ENCODE measurements at places on chromosomes 13 and 19. TPM values are rescaled to one million over a fixed set of nuclear protein-coding genes. Genes with fewer than 3 reads are reported as not detected.

Gene UBE2L5
- total RNA-seq = not detected

Gene PROZ
- total RNA-seq = not detected

Gene C19orf53
- 89.8 TPM for total RNA-seq

Gene RDH8
- total RNA-seq = not detected

Gene ZNF493
- total RNA-seq = 26.1 TPM

- DNase-seq = no peak
Measured at GRCh38 chr19:40507892-40508291, 41.1 kb downstream of the SPTBN4 start.

DNA sequence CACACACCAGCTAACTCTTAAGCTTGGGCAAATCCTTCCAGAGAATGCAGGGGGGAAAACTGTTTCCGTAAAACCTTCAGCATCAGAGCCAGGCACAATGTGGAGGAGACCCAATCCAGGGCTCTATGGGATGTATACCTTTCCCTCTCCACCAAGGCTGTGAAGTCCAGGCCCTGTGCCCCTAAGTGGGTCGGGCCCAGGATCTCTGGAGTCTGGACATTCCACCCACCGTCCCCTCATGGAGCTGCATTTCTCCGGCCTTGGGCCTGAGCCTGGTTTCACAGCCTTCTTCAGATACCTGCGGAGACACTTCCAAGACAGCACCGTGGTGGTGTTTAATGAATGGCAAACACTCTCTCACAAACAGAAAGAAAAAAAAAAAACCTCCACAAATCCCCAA is 186.2 kb downstream of the URI1 start:
- DNase-seq = no peak

DNA sequence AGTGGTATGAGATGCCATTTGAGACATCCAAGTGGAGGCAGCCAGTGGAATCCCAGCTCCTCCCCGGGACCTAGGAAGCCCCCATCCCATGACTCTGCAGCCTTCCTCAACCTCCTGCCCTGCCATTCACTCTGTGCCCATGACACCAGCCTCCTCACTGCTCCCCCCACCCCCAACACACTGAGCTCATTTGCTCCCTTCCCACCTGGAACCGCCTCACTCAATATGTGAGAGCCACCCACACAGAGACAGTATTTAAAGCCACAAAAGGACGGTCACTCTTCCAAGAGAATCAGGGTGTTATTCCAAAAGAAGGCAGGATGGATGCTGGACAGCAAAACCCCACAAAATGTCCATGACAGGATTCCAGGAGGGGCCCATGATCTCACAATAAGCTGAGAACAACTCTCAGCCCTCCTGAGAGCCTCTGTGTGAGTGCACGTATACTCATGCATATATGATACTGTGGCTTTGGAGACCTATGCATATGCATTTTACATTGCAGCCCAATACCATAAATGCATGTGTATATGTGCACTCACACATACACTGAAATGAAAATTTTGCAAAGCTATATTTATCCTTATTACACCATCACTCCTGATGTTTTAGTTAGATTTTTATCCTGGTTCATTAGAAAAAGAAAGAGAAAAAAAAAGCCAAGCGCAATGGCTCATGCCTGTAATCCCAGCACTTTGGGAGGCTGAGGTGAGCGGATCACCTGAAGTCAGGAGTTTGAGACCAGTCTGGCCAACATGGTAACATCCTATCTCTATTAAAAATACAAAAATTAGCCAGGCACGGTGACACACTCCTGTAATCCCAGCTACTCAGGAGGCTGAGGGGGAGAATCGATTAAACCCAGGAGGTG is 10.8 kb upstream of the RANBP3 start:
- no peak for DNase-seq

Gene PRTN3
- not detected for total RNA-seq

DNA sequence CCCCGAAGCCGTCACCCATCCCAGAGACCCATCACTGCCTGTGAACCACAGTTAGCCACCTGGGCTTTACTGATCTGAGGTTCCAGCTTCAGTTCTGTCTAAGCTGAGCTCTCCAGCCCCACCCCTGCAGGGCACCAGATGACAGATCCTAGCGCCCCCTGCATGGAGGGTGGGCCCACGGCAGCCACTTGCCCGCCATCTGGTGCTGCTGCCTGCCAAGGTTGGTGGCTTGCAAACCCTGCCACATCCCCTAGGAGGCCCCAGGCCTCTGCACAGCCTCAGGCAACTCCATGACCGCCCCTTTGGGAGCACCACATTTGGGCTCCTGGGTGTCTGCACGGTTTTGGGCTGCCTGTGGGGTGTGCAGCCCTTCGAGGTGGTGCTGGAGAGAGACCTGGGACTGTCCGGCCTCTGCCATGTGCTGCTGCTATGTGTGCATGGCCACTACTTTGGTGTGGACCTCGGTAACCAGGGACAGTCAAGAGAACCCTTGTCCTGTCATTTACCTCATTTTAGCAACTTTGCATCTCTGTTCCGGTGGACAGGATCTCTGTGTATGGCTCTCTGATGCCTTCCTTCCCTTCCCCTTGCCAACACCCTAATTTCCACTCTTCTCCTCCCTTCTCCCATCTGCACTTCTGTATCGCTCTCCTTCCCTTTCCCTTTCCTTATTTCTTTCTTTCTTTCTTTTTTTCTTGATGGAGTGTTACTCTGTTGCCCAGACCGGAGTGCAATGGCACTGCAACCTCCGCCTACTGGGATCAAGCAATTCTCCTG is 17.4 kb upstream of the SDHAF1 start:
- DNase-seq = no peak

Gene C5AR2
- 1.4 TPM for total RNA-seq

Gene PSG6
- not detected for total RNA-seq

DNA sequence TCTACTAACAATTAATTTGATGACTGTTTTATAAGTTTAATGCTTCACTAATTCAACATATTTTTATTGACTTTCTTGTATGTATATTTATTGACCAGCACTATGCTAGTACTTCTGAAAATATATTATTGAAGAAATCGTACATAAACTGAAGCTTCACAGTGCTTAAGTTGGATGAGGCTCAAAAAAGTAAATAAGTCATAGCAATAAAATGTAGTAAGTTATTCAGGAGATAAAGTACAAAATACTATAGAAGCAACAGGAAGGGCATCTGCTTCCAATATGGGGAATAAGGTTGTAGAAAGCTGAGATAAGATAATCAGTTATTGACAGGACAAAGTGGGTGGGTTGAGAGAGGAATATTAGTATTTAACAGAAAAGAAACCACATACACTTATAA is 944.9 kb upstream of the MIR17HG start:
- no peak for DNase-seq

- no peak for DNase-seq
Measured at GRCh38 chr13:99558570-99559180, 57.4 kb downstream of the TM9SF2 start.

DNA sequence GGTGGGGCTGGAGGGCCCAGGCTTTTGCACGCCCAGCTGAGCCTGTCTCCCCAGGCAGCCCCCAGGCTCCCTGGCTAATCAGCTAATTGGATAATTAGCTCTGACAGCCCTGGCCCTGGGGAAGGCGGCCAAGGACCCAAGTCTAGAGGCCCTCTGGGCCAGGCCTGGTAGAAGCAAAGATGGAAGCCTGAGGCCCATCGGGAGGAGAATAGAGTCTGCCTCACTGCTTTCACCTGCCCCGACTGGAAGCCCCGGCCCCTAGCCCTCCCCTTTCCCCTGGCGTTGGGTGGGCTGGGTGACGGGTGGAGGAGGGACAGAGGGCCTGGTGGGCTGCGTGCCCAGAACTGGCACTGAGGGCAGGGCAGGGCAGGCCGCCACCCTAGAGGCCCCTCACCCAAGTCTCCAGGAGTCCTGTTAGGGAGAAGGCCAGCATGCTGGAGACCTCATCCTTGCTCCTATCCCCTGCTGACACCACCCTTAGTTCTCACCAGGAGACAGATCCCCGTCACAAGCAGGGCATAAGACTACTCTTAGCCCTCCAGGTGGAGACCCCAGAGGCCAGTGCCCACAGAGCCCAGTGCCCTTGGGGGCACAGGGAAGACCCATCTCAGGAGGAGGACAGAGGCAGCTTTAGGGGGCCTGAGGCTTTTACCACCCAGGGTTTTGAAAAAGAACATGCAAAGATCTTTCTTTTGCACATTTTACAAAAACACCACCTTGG is 12.0 kb downstream of the LYL1 start:
- no peak for DNase-seq

DNA sequence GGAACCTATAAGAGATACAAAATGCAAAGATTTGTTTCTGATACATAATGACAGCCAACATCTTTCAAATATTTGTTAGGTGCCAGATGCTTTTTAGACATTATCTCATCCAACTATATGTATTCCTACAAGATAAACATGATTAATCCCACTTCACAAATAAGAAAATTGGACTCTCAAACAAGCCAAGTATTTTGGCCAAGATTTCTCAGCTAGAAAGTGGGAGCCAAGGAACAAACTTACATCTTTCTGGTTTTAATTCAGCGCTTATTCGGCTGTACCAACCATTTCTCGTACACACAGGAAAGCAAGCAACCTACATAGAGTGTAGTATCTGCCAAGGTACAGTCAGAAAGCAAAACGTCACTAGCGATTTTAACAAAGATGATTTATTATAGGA is 85.7 kb upstream of the SERP2 start:
- no peak for DNase-seq

- no peak for DNase-seq
Measured at GRCh38 chr13:109665781-109666249, 120.6 kb downstream of the IRS2 start.

Gene ZNF132
- total RNA-seq = 3.9 TPM

Gene ACP7
- total RNA-seq = not detected

Gene ZNF253
- total RNA-seq = 13.8 TPM

Gene CYP4F2
- 648 TPM for total RNA-seq

- no peak for DNase-seq
Measured at GRCh38 chr13:23710366-23710765, 140.2 kb downstream of the TNFRSF19 start.

DNA sequence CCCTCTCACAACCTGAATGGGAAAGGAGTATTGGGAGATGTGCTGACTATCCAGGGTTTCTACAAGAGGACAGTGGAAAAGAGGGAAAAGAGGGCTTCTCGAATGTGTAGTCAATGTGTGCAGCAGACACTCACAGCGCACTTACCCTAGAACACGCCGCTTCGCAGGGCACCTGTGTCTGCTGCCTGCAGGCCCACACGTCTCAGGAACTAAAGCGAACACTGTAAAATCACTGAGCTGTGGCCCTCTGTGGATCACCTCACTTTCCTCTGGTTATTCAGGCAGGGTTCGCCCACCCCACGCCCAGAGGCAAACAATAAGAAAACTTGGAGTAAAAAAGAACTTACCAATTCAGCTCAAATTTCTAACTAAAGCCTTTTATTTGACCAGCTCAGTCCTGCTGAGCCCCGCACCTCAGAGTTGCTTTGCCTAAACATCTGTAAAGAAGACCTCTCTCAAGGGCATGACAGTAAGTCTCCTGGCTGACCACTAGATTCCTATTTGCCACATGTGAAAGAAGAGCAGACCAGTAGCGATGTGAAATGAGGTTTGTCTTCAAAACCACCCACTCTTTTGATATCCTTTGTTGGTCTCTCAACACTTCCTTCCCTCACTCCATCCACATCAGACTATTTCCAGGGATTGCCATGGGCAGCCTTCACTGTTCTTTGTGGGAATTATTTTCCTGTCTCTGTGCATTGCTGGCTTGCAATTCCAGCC is 19.3 kb upstream of the DOCK9 start:
- DNase-seq = no peak

GRCh38 chr19:50349277-50350057 is 16.0 kb downstream of the NAPSA start:
- no peak for DNase-seq

Gene DUS3L
- 91.6 TPM for total RNA-seq

DNA sequence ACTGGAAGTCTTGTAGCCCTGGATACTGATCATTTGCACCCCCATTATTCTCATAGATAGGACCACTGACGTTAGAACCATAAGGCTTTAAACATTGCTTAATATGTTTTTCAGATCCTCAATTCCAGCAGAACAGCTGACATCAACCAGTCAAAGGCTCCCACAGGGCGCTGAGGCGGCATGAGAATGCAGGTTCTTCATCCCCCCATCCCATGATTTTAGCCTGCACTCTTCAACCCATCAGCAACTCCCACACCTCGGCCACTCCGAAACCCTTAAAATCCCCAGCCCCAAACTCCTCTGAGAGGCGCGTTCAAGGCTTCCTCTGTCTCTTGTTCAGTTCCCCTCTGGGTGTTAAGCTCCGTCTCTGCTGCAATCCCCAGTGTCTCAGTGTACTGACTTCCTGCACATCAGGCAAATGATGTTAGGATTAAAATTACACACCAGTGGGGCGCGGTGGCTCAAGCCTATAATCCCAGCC is 24.3 kb upstream of the LAMP1 start:
- DNase-seq = no peak

GRCh38 chr19:4508698-4509097 is 9.6 kb downstream of the PLIN4 start:
- no peak for DNase-seq

DNA sequence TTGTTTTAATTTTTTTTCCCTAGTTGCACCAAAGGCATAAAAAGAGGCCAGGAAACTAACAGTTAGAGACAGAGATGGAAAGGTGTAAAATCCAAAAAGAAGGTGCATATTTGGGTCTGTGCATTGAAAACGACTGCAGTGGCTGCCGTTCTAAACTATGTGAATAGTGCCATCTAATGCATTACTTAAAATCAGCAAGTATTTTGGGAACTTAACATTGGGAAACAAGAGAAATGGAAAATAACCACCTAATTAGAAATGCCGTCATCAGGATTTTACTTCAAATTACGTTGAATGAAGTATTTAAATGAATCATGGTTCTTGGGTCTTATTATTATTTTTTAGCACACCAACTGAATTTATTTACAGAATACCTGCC is 189.5 kb upstream of the MIR17HG start:
- DNase-seq = no peak

GRCh38 chr19:3281026-3281425 is 56.6 kb downstream of the CELF5 start:
- no peak for DNase-seq

DNA sequence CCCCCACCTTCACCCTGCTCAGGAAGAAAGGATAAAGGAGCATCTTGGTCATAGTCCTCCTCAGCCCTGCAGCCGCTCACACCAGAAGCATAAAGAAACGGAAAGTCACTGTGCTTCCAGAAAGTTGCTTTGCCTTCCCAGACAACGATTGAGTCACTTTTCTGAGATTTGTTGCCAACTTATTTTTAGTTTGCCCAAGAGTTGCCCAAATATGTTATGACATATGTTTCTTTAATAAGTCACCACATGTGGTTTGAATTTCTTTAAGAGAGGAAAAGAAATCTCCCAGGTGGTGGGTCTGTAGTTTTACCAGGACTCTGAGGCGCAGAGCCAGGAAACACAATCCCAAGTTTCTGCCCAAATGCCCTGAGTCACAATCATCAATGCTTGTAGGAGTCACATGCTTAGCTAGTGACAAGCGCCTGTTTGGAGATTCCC is 63.4 kb upstream of the LRCH1 start:
- no peak for DNase-seq

- no peak for DNase-seq
Measured at GRCh38 chr19:7720351-7720750, 11.6 kb downstream of the CLEC4G start.

Gene CYP2B6
- 58.8 TPM for total RNA-seq

GRCh38 chr13:70884196-70884595 is 775.9 kb upstream of the KLHL1 start:
- no peak for DNase-seq

All from Peyer's patch (tissue), 4 donors.